Hepatocyte (in vitro differentiated cells): ENCODE measurements at places on chromosomes 16 and 17. TPM values are rescaled to one million over a fixed set of nuclear protein-coding genes. Genes with fewer than 3 reads are reported as not detected.

ABCC12 gene
- not detected in 2 replicates for total RNA-seq

LITAFD gene
- not detected in 2 replicates for total RNA-seq

CDH11 gene
- 266 and 289 TPM in 2 replicates for total RNA-seq

GRCh38 chr17:16513873-16514272 is 21.9 kb upstream of the LRRC75A start:
- DNase-seq: no peak

- no peak for DNase-seq
These were observed 634.5 kb upstream of the GOT2 start for GRCh38 chr16:59368586-59368985.

- no peak for DNase-seq
These were observed 262.9 kb downstream of the PARN start for GRCh38 chr16:14366974-14367707.

GRCh38 chr17:82908543-82909160 is 68.8 kb upstream of the ZNF750 start:
- DNase-seq: no peak

- no peak for DNase-seq
These were observed 27.4 kb downstream of the MYH11 start for GRCh38 chr16:15829460-15829859.

DNA sequence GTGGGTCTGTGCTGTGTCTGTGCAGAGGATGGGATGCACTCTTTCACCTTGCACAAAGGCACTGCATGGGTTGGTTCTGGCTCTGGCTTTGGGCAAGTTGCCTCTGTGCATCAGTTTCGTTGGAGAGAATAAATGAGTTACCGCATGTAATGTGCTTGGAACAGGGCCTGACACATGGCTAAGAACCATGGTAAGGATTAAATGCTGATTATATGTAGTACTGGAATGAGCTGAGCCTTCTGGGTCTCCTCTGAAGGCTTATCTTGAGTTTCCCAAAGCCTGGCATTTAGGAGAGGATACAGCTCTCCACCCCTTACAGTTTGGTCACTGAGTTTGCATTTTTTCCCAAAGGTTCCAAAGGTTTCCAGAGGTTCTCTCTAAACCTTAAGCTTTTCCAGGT is 69.1 kb downstream of the KSR1 start:
- no peak for DNase-seq

DNA sequence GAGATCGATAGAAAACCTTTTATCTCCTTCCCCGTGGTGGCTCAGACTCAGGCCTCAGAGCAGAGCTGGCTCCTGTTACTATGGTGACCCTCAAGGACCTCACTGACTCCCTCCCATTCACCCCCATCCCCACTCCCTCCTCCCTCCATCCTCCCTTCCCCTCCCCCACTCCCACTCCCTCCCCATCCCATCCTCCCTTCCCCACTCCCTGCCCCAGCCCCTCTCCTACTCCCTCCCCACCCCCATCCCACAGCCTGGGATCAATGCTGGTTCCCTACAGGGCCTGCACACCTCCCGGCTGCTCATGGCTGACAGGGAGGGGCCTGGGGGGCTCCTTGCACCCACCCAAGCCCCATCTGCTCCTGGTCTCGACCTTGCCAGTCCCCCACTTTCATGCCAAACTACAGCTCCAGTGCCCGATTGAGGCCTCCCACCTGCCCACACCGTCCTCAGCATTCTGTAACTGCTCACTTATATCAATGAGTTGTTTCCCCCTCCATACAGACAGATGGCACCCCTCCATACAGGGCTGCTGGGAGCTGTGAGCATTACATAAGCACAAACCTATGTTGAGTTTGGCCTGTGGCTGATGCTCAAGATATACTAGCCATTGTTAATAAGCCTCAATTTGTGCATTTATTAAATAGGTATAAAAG is 11.6 kb upstream of the RAI1 start:
- DNase-seq: no peak

- DNase-seq: no peak
These were observed 60.2 kb downstream of the WSB1 start for GRCh38 chr17:27354051-27354490.

GRCh38 chr17:77462090-77462489 is 321.3 kb downstream of the SEC14L1 start:
- no peak for DNase-seq

DNA sequence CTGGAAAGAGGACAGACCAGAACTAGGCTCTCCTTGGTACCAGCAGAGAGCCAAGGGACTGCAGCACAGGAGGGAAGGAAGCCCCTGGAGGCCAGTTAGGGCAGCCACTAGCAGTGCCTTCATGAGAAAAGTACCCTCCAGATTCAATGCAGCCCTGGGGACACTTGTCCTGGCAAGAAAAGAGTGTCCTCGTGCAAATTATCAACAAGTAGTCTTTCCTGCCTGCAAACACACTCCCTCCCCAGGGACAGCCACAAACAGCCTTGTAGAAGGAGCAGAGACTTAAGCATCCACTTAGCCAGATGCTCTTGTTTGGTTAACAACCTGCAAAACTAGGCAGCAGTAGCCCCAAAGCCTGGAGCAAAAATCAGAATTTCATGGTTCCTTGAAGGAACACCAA is 24.3 kb downstream of the CENPV start:
- no peak for DNase-seq

DNA sequence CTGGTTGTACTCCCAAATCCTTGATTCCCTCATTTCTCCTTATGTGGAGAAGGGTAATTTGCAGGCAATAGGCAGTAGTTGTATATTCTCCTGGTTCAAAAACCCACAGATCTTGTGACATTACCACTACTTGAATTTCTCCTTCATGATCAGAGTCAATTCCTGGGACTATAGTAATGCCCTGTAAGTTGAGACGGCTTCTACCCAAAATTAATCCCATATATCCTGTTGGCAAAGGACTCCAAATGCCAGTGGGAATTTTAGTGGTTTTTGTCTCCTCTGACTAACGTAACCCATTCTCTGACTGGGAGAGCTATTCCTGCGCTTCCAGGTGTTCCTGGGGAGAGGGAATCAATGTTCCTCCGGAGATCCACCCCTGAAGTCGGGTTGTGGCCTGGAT is 11.6 kb upstream of the ZNF689 start:
- DNase-seq: no peak

- DNase-seq: peak; percentile 91
These were observed 2.4 kb upstream of the SOCS7 start for GRCh38 chr17:38349097-38349730.
